ENCODE measurements at places on chromosomes 2 and 18. TPM values are rescaled to one million over a fixed set of nuclear protein-coding genes. Genes with fewer than 3 reads are reported as not detected.

ANKRD12 gene
- 2.6 TPM for total RNA-seq

COLEC12 gene
- total RNA-seq, result not detected

MOCOS gene
- total RNA-seq, result 2.7 TPM

UGT1A6 gene
- total RNA-seq, result 1.6 TPM

Data from A549 treated with ZK216348 at 1 μM for 4 hours (cell line).